ENCODE measurements at places on chromosomes 6 and 20. TPM values are rescaled to one million over a fixed set of nuclear protein-coding genes. Genes with fewer than 3 reads are reported as not detected.
A peak's percentile ranks its signal among the peaks of the same experiment; 100 is the strongest.

RRAGD gene
- 22.7 TPM for total RNA-seq

TSBP1 gene
- total RNA-seq, result not detected

PLAGL1 gene
- total RNA-seq, result 9.7 TPM

OOEP gene
- not detected for total RNA-seq

KCNQ2 gene
- total RNA-seq, result not detected

CDSN gene
- not detected for total RNA-seq

DNA sequence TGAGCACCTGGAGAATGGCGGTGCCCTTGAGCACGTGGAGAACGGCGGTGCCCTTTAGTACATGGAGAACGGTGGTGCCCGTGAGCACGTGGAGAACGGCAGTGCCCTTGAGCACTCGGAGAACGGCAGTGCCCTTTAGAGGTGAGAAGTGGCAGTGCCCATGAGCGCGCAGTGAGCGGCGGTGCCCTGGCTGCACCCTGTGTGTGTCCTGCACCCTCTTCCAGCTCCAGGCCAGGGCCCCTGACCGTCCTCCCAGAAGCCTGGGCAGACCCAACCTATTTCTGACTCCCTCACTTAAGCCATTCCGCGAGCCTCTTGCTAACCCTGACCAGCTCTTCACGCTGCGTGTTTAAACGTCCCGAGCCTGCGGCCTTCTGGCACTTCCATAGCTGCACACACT is 151.3 kb downstream of the DLL1 start:
- DNase-seq, result no peak

DNA sequence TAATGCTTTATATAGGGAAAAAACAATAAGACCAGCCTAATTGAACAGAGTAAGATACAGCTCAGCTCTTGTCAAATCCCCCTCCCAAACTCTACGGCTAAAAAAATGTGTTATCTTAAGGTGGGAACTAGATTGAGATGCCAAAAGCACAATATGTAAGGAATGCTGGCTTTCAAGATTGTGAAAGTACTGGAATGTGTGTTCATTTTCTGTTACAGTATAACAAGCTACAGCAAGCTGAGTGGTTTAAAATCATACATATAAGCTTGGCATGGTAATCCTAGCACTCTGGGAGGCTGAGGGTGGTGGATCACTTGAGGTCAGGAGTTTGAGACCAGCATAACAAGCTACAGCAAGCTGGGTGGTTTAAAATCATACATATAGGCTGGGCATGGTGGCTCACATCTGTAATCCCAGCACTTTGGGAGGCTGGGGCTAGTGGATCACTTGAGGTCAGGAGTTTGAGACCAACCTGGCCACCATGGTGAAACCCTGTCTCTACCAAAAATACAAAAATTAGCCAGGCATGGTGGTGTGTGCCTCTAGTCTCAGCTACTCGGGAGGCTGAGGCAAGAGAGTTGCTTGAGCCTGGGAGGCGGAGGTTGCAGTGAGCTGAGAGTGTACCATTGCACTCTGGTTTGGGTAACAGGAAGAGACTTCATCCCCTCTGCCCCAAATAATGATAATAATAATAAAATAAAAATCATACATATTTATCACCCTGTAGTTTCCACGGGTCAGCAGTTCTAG is 297.7 kb downstream of the DOK5 start:
- no peak for DNase-seq

GRCh38 chr20:9032758-9033157 is 36.1 kb upstream of the PLCB4 start:
- no peak for DNase-seq

- DNase-seq, result no peak
Observed at GRCh38 chr6:9983168-9983567, 431.7 kb downstream of the TFAP2A start.

GRCh38 chr6:97626671-97627441 is 343.8 kb upstream of the MMS22L start:
- peak; percentile 44 for DNase-seq

DNA sequence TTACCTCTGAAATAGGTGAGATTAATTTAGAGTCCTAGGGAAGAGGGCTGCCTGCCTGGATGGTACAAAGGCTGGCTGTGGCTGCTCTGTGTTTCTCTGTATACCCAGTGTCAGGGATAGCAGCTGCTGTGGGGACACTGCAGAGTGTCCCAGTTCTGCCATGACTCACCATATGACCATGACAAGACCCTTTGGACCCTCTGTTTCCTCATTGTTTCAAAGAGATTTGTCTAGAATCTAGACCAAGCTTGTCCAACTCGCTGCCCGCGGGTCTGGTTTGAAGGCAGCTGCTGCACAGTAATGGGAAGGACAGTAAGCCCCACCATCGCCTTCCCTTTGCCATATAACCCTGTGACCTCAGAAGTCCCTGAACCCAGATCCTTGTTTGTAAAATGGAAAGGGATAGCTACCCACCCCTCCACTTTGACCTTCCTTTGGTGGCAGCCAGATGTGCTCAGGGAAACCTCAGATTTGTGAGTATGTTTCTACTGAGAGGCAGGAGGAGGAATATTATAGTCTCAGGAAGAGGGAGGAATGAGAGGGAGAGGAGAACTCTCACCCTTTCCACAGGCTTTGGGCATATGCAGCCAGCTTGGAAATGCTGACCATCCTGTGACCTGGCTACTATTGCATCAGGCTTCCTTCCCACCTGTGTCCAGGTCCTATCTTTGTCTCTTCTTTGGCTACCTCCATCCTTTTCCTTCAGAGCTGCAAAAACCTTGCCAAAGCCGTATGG is 14.0 kb downstream of the PLCG1 start:
- no peak for DNase-seq

DNA sequence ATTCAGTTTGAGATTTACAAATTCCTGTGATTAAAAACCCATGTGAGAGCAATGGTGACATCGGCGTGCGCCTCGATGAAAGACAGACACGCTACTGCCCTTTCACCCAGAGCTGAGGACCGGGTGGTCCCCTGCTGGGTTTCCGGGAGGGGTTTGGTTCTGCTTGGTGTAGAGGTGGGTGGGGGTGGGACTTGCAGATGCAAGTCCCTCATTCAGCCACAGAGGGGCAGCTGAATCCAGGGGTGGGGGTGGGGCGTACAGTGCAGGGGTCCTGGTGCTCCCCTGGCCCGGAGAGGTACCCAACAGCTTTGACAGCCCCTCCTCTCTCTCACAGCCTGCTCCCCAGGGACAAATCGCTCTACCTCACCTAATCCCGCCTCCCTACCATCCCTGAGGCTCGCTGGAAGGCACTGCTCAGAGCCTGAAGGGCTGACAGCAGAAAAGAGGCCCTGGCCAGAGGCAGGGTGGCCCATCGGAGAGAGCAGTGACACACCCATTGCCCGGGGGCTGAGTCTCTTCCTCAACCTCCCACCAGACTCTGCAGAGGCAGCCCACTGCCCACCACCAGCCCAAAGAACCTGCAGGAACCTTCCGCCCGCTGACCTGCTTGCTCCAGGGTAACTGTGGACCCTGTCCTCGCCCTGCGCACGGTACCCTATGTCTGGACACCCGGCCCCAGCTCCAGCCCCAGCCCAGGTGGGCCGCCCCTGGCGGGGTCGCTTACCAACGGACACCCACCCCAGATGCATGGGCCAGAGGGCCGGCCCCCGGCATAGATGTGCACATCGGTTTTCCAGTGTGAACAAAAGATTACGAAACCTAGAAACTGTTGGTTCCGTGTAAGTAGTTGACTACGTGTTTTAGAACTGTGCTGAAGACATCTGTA is 118.4 kb downstream of the JPH2 start:
- no peak for DNase-seq

DNA sequence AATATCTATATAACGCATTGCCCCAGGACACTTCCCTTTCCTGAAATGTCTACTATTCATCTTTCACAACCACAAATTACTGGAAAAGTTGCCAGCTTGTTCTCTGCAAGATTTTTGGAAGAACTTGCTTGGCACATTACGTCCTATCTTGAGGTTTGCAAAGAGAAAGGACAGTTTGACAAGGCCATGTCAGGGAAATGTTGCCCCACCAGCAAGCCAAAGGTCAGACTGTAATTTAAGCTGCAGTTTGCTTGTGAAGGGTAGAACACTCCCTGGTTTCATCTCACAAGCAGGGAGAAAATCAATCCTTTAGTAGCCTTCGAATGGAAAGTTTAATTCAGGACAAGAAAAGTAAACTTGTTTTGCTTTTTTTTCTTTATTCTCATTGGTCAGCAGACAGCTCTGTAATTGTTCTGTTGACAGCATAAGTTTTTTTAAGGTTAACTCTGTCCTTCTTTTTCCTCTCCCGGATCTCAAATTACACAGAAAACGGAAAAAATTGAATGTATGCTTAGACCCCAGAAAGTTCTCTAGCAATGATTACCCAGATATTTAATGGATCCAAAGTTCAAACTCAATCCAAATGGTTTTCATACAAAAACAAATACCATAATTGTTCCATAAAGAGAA is 541.8 kb upstream of the NRSN1 start:
- DNase-seq, result no peak

DNA sequence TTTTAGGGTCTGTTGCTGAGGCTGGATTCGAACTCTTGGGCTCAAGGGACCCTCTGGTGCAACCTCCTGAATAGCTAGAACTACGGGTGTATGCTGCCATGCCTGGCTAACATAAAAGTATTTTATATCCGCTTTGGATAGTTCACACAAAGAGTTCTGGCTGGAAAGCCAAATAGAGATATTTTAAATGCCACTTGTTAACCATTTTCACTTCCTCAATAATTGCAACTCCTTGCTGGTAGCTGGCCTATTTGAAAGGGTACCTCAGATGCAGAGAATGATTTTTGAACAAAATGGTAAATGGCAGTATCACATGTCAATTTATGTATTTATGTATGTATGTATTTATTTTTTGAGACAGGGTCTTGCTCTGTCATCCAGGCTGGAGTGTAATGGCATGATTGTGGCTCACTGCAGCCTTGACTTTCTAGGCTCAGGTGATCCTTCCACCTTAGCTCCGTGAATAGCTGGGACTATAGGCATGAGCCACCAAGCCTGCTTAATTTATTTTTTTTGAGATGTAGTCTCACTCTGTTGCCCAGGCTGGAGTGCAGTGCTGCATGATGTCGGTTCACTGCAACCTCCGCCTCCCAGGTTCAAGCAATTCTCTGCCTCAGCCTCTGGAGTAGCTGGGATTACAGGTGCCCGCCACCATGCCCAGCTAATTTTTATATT is 12.9 kb upstream of the JARID2 start:
- no peak for DNase-seq

GRCh38 chr20:57209413-57209812 is 57.0 kb downstream of the BMP7 start:
- no peak for DNase-seq

GRCh38 chr20:8534368-8535160 is 402.5 kb downstream of the PLCB1 start:
- DNase-seq, result no peak

DNA sequence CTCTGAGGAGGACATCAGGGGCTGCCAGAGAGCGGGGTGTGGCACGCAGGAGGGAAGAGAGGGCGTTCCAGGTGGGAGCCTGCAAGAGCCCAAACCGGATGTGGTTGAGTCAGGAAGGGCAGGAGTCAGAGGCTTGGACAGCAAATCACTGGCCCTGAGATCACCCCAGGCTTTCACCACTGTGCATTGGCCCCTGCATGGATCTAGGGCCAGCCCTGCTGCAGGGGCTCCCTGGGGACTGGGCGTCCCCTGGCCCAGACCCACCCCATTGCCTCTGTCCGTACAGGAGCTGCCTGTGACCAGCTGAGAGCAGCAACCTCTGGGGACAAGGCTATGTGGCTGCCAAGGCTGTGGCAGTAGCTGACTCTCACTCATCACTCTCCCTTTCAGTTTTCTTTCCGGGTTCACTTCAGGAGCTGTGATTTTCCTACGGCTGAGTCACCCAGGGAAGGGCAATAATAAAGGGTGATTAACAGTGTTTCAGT is 33.9 kb downstream of the KCNK17 start:
- DNase-seq, result no peak

GRCh38 chr6:82057846-82058554 is 189.5 kb downstream of the IBTK start:
- peak; percentile 81 for DNase-seq

- peak; percentile 9 for DNase-seq
Observed at GRCh38 chr6:25217302-25217701, 61.9 kb upstream of the CARMIL1 start.

DNA sequence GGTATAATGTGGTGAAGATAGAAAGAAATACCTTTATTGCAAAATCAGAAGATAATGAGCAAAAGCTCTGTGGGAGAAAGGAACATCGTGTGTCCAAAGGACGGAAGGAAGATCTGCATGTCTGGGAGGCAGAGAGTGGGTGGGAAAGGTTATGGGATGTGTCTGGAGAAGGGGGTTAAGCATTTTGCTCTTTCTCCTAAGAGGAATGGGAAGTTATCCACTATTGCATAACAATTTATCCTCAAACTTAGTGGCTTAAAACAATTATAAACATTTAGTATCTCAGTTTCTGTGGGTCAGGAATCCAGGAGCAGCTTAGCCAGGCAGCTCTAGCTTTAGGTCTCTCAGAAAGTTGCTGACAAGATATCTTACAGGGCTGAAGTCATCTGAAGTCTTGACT is 229.1 kb upstream of the CITED2 start:
- no peak for DNase-seq

DNA sequence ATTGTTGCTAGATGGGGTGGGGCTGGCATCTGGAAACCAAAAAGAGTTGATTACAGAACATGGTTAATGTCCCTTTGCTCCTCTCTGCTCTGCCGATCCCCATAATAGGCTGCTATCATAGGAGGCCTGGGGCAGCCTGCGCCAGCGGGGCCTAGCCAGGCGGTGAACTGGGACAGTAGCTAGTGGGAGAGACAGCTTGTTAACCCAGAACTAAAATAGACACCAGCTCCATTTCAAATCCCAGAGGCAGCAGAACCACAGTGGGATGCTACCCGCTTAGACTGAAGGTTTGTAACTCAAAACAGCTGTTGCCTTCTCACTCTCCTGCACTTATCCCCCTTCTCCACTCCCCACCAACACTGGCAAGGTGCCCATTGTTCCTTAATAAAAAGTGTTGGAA is 98.5 kb downstream of the SSR1 start:
- peak; percentile 92 for DNase-seq

- no peak for DNase-seq
Observed at GRCh38 chr20:32079655-32080109, 27.6 kb downstream of the HCK start.

DNA sequence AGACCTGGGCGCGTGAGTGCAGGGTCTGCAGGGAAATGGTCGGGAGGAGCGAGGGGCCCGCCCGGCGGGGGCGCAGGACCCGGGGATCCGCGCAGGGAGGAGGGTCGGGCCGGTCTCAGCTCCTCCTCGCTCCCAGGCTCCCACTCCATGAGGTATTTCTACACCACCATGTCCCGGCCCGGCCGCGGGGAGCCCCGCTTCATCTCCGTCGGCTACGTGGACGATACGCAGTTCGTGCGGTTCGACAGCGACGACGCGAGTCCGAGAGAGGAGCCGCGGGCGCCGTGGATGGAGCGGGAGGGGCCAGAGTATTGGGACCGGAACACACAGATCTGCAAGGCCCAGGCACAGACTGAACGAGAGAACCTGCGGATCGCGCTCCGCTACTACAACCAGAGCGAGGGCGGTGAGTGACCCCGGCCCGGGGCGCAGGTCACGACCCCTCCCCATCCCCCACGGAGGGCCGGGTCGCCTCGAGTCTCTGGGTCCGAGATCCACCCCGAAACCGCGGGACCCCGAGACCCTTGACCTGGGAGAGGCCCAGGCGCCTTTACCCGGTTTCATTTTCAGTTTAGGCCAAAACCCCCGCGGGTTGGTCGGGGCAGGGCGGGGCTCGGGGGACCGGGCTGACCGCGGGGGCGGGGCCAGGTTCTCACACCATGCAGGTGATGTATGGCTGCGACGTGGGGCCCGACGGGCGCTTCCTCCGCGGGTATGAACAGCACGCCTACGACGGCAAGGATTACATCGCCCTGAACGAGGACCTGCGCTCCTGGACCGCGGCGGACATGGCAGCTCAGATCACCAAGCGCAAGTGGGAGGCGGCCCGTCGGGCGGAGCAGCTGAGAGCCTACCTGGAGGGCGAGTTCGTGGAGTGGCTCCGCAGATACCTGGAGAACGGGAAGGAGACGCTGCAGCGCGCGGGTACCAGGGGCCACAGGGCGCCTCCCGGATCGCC is 54.2 kb upstream of the HLA-A start:
- DNase-seq, result peak; percentile 15

Data from myocyte (in vitro differentiated cells).